ENCODE measurements at places on chromosomes 1 and 21.

GRCh38 chr1:117572546-117572945 is 33.3 kb upstream of the TENT5C start:
- peak; percentile 50 for DNase-seq

DNA sequence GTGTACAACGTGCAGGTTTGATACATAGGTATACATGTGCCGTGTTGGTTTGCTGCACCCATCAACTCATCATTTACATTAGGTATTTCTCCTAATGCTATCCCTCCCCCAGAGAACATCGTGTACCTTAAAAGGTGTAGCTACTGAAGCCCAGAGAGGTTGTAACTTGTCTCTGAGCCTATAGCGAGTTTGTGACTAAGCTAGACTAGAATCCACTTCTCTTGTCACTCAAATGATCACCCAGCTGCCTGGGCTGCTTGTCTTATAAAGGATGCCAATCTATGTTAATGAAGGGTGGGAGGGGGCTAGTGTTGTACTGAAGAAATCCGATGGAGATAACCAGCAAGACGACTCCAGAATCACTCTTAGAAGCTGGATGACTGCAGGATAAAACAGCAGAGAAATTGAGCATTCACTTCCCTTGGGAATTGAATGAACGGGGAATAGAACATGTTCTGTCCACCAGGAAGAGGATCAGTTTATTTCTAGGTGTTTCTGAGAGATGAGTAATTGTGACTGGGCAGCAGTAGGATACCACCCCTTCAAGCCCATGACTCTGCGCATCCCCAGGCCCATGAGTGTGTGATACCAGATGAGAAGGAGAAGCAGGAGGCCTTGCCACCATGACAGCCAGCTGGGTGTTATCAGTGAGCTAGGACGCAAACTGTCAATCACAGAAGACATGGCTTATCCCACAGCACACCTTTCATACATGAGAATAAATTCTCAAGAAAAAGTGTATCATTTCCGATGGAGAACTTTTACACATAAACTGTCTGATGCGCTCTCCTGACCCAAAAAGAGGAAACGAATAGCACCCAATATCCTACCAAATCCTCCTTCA is 390.4 kb downstream of the NTNG1 start:
- DNase-seq = no peak

DNA sequence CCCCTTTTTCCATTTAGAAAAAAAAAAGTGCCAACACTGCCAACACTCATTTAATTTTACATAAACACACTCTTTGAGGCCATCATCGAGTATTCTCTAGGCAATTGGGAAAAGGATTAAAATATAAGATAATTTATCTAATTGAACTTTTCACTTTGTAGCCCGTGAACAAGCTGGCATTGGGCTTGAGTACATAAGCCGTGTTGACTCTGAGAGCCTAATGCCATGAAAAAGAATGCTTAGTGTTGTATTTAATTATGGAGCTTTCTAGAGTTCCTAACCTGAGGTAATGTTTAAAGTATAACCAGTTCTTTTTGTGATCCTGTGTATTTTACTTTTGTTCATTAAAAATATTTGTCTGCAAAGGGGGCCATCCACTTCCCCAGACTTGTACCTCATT is 193.8 kb downstream of the LYPLAL1 start:
- DNase-seq = no peak

DNA sequence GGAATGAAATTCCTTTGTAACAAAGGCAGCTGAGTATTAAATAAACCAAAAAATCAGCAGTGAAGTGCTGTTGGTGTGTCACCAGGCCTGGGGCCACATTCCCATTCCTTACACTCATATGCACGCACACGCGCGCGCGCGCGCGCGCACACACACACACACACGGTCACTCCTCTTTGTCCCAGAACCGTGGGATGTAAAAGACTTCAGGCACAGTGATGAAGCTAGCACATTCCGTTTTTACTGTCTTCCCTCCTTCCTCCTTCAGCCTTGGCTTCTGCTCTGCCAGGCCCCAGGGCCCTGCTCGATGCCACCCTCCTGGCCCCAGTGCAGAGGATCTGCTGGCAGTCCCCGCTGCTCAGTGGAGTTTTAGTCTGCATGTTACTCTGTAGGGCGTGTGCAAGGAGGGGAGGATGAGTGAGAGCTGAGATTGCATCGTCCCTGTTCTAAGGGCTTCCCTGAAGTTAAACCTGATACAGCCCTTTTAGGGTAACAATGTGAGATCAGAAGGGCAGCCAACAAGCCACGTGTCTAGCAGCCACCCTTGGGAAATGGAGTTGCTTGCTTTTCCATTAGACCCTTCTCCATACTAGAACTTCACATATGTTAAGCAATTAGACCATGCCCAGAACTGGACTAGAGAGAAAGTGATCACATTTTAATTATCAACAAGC is 71.7 kb upstream of the WDR26 start:
- DNase-seq = no peak

GRCh38 chr1:76079475-76080227 is 5.1 kb downstream of the ST6GALNAC3 start:
- DNase-seq = no peak

GRCh38 chr1:108527135-108527534 is 32.8 kb upstream of the EEIG2 start:
- DNase-seq = no peak

DNA sequence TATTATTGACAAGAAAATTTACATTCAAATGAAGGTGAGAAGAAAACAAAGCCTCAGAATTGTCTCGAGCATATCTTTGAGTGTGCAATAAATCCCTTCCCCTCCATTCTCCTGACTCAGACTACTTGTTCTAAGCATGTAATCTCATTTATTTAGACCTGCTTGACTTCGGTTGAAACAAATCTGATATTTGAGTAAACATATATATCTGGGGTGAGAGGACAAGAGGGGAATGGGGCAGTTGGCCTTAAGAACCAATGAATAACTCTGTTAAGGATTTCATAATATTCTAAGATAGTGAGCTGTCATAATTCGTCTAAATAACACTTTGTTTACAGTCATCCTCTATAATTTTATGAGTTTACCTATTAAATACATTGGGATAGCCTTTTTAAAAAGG is 142.7 kb downstream of the SIPA1L2 start:
- DNase-seq = no peak

GRCh38 chr1:6095511-6096242 is 50.0 kb downstream of the KCNAB2 start:
- no peak for DNase-seq

DNA sequence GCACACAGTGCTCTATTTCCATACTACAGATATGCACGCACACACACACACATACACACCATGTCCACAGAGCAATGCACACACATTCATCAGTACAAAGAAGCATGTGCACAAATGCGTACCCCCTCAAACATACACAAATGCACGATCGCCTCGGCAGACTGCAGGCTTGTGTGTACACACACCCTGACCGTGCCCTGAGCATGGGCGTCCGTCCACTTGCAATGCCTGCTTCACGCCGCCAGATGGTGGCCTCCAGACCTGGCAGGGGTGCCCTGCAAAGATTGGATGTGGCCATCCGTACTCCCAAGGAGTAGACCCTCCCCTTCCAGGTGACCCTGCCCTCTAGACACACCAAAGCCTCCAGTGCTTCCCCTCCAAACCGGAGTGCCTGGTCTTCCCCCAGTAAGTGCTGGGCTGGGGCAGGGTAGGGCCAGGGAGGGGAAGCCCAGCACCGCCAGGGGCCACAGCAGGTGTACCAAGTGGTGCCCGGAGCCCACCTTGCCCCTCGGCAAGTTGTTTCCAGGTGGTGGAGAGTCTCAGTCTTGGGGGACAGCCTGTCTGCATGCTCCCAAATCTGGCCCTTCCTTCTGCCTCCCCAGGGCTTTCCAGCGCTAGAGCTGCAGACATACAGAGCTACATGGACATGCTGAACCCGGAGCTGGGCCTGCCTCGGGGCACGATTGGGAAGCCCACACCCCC is 20.6 kb downstream of the ESPN start:
- DNase-seq = peak; percentile 71

- no peak for DNase-seq
Measured at GRCh38 chr1:207852576-207853371, 58.2 kb downstream of the CD34 start.

- DNase-seq = no peak
Measured at GRCh38 chr1:201501812-201502510, 5.0 kb downstream of the CSRP1 start.

GRCh38 chr1:243727503-243728203 is 122.4 kb downstream of the AKT3 start:
- no peak for DNase-seq

- no peak for DNase-seq
Measured at GRCh38 chr1:59411147-59411546, 114.3 kb downstream of the FGGY start.

DNA sequence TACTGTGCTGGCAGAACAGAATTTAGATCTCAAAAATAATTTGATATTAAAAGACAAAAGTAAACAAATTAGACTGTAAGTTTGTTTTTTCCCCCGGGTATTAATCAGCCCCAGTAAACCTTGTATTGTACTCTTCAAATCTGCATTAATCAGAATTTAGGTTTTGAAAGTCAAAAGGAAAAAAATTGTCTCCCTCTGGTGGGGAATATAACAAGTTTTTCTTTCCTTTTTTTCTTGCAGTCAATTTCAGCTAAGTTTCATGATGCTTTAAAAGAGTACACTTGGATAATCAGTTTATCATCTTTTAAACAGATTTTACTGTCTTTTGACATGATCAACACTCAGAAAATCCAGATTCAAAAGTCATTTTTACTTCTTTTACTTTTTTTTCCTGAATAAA is 134.5 kb upstream of the PKN2 start:
- no peak for DNase-seq

GRCh38 chr1:193919827-193920226 is 733.4 kb upstream of the B3GALT2 start:
- no peak for DNase-seq

DNA sequence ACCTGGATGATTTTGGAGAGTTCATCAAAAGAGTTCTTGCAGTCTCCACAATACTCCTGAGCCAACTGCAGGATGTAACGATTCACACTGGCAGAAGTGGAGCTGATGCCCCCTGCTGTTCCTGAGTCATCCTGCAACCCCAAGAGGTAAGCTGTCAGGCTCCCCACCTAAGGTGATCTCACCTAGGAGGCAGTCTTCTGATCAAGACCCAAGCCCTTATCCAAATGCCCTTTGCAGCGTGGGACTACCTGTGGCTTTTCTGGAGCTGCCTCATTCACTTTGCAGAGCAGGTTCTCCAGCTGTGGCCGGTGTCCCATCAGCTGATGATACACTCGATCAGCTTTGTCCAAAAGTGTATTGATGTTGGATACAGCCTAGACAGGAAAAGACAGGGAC is 96.4 kb downstream of the UBR4 start:
- DNase-seq = peak; percentile 10

GRCh38 chr1:178532392-178532791 is 19.5 kb downstream of the TEX35 start:
- peak; percentile 86 for DNase-seq

GRCh38 chr1:41640756-41641474 is 156.4 kb upstream of the EDN2 start:
- no peak for DNase-seq

DNA sequence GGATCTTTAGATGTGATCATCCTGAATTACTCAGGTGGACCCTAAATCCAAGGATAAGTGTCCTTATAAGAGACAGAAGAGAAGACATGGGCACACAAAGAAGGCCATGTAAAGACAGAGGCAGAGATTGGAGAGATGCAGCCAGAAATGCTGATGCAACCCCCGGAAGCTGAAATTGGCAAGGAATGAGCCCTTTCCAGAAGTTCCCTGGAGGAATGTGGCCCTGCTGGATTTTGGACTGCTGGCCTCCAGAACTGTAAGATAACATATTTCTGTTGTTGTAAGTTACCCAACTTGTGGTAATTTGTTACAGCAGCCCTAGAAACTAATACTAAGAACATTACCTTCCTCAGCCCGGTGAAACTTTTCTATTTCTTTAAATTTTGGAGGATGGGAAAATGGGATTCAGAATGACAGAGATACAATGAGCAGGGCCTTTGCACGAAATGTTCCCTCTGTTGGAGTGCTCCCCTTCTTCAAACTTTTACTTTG is 11.2 kb upstream of the PLPP3 start:
- DNase-seq = no peak

- DNase-seq = no peak
Measured at GRCh38 chr1:145991735-145992412, 4.5 kb downstream of the TXNIP start.

- DNase-seq = no peak
Measured at GRCh38 chr1:43492826-43493225, 37.9 kb upstream of the PTPRF start.

DNA sequence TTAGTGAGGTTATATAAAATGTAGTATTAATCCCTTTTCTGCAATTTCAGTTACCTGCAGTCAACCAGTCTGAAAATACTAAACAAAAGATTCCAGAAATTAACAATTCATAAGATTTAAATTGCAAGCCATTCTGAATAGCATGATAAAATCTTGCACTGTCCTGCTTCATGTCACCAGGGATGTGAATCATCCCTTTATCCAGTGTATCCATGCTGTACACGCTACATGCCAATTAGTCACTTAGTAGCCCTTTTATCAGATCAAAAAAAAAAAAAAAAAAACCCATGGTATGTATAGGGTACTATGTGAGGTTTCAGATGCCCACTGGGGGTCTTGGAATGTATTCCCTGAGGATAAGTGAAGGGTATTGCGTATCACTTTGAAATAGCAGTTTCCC is 191.3 kb upstream of the HP1BP3 start:
- DNase-seq = no peak

DNA sequence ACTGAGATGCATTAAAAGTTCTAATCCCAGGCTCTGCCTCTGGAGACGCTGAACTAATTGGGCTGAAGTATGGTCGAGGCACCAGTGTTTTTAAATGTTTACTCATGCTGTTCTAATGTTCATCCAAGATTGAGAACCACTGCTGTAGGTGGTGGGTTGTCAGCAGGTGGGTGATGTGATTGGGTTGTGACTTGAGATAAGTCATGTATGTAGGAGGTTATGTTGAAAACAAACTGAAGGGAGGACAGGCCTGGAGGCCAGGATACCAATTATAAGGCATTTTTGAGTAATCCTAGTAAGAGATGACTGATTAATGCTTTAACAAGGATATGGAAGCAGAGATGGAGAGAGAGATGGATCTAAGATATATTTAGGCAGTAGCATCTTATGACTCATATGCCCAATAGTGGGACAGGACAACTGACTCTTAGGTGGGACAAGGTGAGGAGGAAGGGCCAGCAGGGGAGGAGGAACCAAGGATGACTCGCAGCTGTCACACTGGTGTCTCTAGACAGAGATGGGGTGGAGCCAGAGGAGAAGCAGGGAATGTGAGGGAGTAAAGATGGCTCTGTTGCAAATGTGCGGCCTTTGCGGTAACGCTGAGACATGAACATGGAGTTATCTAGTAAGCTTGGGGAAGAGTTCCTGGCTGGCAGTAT is 29.3 kb downstream of the RAB4A start:
- DNase-seq = no peak

DNA sequence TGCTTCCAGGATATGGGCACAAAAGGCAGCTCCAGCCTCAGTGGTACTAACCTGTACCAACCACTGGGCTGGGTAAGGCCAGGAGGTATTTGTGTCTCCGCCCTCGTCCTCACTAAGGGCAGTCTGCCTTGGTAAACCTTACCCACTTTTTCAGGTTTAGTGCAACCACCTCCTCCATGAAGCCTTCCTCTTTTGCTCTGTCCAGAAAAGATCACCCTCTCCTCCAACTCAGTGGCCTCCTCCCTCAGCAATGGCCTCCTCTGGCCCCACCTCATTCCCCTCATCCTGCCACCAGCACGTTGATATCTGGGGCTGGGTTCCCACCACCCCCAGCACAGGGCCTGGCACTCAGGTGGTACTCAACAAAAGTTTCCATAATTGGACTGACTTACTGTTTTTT is 161.5 kb downstream of the GRIK3 start:
- no peak for DNase-seq

Data from CD4-positive, alpha-beta T cell (primary cell).